Central memory CD8-positive, alpha-beta T cell (primary cell): ENCODE measurements at places on chromosomes 2 and 18.

DNA sequence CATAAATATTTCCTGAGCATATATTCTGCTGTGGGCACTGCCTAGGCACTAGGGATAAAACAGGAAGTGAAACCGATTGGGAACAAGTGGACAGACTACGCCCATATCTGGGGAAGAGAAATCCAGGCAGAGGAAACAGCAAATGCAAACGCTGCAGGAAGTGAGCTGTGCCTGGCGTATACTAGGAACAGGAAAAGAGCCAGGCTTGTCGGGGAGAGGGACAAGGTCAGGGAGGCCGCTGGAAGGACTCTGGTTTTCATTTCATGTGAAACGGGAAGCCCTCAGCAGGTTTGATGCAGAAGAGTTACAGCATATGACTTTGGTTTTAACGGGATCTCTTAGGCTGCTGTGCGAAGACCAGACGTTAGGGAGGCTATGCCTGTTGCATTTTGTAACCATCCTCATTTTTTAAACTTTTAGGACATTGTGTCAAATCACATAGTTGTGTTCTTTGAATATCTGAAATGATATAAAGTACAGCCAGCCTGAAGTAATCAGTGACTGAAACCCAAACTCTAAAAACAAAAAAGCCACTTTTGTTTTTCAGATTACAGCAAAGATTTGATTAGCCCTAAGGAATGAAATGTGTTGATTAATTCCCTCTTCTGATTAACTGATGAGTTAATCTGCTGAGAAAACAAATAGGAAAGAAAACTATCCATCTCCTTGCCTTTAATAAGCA is 110.2 kb upstream of the PIEZO2 start:
- no peak for DNase-seq

- DNase-seq: no peak
Observed at GRCh38 chr2:71782323-71782722, 329.0 kb downstream of the DYSF start.

GRCh38 chr2:226683944-226684562 is 115.6 kb downstream of the IRS1 start:
- DNase-seq: no peak

DNA sequence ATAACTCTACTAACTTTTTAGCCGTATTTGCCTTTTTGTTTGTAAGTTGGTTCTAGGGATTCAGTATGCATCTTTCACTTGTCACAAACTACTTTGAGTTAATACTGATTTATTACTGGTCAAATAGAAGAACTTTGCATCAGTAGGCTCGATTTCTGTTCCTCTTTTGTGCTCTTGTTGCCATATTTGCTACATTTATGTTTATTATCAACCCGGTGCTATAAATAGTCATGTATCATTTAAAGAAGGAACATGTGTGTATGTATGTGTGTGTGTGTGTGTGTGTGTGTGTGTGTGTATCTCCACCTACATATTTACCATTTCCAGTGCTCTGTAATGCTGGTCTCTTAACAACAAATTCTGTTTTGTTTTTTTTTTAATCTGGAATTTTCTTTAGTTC is 79.6 kb upstream of the B3GNT7 start:
- no peak for DNase-seq

- DNase-seq: no peak
Observed at GRCh38 chr18:6561016-6561415, 146.3 kb upstream of the L3MBTL4 start.

DNA sequence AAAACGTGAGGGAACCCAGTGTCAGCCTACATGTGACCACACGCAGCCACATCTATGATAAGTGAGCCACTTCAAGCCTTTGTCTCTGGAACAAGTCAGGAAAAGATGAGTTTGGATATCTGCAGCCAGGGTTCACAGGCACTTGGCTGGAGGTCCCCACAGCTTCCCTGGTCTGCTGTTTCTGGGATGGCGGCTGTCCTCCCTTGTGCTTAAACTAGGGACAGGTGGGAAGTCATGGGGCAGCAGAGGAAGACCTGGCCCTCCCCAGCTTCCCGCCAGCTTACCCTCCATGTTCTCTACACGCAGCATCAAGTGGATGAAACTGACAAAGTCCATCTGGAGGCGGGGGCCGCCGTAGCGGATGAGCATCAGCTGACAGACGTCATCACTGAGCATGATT is 38.5 kb upstream of the GALNT14 start:
- DNase-seq: no peak
